ENCODE measurements at places on chromosomes 11 and 22.

GRCh38 chr11:75520688-75521087, 5.1 kb downstream of the GDPD5 start:
- no peak for DNase-seq

DNA sequence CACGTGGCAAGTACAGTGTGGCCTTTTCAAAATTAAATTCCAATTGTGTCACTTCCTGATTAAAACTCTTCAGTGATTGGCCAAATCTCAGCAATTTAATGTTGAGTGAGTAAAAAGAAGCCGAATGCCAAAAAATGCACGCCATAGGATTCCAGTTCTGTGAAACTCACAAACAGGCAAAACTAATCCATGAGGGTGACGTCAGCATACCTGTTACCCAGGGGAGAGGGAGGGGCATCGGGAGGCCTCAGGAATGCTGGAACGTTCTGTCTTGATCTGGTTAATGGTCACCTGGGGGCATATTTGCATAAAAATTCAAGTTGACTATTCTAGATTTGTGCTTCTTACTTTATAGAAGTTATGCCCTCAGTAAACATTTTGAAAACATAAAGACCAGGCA, 39.9 kb upstream of the RAB1B start:
- DNase-seq: no peak

DNA sequence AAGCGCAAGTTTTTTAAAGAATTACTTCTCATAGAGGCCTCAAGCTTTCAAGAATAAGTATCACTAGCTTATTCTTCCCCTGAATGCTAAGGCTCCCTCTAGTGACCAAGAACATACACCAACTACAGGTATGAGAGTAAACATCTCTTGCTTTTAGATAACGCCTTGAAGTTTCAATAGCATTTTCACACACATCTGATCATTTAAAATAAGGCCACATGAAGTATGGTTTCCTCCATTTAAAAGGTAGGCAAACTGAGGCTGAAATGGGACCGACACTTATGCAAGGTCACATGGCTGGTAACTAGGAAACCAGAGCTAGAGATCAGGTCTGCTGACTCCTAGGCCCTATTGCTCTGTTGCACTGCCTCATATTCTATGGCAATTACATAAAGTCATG, 66.5 kb downstream of the CCDC34 start:
- DNase-seq: no peak

- no peak for DNase-seq
Measured at GRCh38 chr22:20532256-20532993, 25.0 kb downstream of the MED15 start.

- DNase-seq: no peak
Measured at GRCh38 chr11:29676993-29677392, 339.8 kb downstream of the KCNA4 start.

Measured in activated CD8-positive, alpha-beta memory T cell treated with anti-CD3 and anti-CD28 coated beads for 1 hour (primary cell).